ENCODE measurements at places on chromosomes 12 and 14.

DNA sequence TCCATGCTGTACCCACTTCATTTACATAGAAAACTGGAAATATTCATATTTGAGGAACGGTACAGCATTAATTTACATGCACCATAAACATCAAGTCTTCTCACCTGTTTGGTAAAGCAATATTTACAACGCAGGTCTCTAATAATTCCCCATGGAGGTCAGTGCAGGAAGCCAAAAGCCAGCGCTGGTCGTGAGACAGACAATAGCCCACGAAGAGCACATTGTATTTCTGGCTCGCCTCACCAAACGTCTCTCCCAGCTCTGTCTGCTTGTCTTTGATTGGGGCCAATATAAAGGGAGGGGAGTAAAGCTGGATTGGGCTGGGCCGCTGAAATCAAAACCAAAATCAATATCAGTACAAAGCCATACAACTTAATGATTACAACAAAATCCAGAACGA is 302.1 kb downstream of the MED13L start:
- no peak for DNase-seq

DNA sequence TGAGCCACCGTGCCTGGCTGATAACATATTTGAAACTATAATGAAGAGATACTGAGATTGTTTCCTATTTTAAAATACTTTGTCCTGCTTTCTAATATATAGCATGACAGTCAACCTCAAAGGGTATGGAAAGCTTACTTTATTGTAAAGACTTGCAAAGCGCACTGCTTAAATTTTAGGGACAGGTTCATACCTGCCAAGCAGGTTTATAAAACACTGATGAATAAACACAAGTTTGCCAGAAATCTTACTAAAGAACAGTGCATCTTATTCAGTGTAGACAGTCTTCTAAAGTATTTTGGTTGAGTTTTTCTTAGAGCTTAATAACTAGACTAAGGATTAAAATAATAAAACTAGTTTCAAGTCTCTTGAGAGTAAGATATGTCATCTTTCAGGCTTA is 4.8 kb downstream of the C12orf71 start:
- DNase-seq: no peak

DNA sequence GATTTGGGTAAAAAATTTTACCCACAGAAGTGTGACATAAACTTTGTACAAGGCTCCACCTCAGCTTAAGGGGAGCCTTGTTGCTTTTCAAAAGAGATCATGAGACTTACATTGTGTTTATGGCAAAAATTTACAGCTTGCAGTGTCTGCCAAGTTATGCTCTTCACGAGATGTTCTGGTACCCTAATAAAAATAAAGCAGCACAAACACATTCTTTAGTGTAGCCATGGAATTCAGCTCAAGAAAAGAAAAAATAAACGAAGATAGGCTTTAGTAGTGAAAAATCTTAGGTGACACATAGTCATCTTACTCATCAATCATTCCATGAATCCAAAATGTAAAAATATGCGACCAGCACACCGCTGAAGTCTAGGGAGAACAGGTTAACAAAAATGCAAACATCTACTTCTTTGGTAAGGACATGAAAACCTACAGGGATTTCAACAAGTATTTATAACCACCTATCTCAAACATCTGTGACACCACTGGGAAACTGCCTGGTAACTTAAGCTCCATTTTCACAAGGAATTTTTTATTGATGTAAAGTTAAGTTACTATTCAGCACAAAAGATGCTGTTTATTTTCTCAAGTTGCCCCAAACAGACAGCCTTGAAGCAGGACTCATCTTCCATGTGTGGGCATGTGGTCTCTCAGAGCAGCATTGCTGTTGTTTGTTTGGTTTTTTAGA is 32.9 kb downstream of the DMAC2L start:
- no peak for DNase-seq

GRCh38 chr12:6927379-6928021 is at the start of gene ATN1:
Gene ATN1, plus strand, starts transcription at chr12:6927959. Its CDS starts 6,043 bp downstream, at chr12:6934002.
- DNase-seq: no peak

DNA sequence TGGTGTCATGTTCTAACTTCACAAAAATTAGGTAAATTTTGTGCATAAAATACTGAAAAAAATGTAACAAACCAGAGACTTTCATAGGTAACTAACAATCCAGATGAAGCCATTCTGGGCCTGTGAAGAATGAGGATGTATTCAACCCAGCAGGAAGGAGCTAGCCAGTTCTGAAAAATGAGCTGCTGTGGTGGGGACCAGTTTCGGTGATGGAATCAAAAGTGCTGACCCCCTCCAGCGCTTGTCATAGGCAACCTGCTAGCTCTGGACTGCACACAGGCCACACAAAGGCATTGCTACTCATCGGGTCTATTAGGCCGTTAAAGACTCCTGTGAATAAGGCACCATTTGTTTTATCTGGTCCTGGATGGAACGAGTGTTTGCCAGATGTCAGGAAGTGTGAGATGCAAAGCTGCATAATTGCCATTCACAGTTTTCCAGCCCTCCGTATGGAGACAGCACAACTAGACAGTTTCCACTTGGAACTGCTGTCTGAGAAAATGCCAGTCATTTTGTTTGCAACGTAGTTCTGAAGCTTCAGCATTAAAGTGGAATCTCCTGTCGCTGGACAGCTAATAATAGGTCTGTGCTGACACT is 3.3 kb upstream of the RIMBP2 start:
- no peak for DNase-seq

DNA sequence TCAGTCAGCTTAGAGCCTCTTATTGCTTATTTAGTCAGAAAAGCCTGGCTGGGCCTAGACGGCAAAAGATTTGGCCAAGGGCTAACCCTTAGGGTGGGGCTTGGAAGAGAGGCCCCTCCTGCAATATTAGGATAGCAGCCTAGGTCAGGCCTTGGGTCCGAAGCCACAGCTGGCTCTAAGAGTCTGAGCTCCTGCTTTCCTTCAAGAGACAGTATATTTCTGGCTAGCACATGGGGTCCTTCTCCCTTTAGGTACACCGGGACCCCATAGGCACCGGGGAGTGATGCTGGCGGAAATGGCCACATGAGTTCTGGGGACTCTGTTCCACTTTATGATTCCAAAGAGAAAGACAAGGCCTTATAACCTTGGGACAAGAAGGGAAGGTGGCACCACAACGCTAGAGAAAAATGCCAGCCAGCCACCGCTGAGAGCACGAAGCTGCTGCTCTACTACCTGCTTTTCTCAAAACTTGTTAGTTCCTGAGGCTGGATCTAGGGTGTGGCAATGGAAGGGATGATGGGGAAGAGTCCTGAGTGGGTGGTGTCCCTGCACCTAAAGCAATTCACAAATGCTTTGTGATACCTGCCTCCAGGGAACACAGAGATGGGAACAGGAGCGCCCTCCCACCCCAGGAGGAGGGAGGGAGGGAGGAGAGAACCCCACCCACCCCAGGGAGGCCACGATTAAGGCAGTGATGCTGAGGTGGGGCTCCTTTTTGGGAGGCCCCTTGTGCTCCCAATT is 3.1 kb upstream of the AVIL start:
- no peak for DNase-seq

DNA sequence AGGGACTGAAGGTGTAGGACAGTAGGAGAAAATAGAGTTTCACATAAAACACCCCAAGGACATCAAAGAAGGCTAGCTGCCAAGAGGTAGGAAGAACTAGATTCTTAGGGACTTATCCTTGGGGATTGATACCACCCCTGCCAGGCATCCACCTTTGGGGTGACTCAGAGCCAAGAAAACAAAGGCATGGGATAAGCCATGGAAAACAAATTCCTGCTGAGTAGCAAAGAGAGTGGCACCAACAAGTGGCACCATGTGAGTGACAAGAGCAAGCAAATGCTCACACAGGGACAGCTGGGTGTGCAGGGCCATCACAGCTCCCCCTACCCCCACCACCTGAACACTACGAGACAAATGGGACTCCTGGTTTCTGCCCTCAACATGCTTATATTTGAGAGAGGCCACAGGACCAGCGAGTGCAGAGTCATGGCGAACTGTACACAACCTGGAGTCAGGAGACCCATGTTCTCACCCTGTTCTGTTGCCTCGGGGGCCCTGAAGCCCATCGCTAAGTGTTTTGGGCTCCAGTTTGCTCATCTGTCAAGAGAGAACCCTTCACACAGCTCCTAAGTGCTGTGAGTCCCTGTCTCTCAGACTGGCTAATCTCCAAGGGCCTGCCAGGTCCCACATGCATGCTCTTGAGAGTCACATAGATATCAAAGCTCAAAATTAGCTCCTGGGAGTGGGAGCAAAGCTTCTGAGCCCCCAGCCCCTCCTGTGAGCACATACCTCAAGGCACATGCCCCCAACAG is 91.9 kb downstream of the DPF3 start:
- no peak for DNase-seq

DNA sequence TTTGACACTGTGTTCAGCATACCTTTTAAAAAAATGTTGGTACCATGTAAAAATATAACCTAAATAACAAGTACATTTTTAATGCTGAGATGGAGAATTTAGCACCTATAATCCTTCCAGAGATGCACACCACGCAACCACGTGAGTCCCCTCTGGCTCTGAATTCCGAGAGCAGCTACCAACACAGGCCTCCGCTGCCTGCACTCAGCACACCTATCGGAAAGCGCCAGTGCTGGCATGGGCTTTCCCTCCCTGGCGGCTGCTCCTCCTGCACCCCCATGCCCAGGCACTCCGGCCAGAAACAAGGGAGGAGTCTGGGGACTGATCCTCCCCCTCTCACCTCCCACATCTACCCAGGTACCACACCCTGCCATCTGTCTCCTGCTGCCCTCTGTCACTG is 47.0 kb downstream of the ITPK1 start:
- no peak for DNase-seq

- no peak for DNase-seq
Observed at GRCh38 chr12:104276273-104277131, 27.0 kb upstream of the EID3 start.

GRCh38 chr14:36069535-36069900 is 107.0 kb downstream of the PTCSC3 start:
- no peak for DNase-seq

DNA sequence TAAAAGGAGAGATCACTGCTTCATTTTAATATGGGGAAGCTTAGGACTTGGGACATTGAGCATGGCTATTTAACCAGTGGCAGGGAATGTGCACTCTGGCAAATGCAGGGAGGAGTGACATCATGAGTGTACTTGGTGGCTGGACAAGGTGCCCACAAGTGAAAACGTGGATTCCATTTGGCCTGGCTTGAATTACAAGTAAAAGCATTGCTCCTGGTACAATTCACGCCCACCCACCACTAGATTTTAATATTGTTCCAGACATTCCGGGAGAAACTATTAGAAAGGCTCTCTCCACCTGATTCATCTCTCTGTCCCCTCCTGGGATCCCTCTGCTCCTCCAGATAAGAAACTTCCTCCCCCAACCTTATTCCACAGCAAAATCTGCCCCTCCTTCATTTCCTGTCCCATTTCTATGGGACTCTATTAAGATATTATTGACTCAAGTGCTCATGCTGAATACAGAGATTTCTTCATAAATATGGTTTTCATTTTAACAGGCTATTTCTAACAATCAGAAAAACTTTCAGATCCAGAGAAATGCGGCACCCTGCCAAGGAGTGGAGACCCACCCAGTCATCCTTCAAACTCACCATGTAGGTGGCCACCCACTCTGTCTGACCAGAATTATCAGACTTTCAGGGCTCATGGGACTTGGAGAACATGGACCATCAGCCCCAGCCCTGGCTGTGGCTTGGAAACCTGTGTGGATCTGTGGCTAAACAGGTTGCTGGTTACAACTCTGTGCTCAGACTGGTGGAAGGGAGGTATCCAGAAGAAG is 43.2 kb downstream of the SSPN start:
- DNase-seq: no peak

DNA sequence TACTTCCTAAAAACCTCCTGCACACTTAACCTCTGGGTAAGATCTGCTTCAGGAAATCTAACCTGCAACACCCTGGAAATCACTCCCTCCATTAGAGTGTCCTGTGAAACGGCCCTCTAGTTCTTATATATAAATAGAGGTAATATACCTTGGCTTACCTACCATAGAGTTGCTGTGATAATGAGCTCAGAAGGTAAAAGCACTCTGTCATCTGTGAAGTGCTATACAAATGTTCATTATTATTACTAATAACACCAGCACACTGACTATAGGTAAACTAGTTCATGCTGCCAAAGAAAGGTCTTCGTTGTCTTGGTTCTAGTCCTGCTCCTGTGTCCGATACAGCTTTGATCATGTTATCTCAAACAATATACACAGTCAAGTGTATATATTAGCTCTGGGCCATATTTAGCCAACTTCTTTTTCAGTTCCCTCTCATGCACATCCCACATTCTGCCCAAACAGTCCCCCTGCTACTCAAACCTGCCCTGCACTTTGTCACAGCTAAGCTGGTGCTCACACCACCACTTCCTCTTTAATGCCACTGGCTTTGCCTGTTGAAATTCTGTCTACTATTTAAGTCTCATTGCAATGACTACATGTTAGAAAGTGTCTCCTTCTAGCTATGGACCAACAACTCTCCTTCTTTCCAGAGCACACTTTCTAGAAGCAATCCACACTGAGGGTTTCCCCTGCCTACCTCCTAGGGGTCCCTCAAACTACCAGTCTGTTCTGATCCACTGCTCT is 5.1 kb downstream of the E2F7 start:
- DNase-seq: no peak

DNA sequence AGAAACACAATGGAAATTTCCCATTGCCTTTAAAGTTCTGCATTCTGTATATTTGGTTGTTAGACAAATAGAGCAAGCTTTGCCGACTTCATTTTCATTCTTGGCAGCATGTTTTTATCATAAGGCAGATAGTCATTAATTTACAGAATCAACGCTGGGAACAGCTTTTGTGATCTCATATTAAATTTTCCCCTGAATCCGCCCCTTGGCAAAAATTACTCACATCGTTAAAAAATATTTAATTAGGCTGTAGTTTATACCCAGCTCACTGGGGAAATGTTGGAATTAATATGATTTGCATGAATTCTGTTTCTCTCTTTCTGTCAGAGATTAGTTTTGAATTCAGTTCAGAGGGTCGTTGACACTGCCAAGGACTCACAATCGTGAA is 297.6 kb downstream of the EGLN3 start:
- DNase-seq: no peak

DNA sequence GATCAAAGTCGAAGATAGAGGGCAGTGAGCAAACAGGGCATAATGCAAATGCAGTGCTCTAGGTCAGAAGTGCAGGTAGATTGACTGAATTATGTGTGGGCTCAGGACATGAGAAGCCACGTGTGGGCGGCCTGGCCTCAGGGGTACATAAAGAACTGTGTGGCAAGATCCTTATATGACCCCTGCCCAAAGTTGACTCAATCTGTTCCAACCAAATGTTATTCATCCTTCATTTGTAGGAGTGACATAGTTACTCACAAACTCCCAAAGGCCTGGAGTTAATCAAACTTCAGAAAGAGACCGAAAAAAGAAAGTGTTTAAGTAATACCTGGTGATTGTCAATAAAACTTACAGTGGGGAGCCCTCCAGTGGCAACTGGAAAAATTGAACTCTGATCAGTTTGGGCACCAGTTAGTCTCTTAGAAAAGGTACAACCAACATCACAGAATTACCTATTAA is 150.4 kb upstream of the FAR2 start:
- DNase-seq: peak; percentile 3

DNA sequence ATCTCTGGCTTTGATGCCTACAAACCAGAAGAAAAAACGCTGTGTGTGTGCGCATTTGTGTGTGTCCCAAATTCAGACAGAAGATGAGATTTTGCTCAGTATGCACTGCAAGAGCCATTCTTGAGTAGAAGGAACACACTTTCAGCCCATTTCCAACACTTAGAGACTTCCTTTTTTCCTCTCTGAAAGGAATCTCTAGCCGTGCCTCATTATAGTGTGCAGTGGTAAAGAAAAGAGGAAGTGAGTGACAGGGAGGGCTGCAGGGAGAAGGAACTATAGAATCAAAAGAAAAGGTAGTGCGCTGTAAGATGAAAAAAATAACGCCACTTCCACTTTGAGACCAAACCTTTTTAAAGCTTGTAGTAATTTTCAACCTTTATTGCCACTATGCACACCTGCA is 1400.9 kb upstream of the FLRT2 start:
- no peak for DNase-seq

Measured in AG04449 (cell line).